ENCODE measurements at places on chromosomes 2 and 18. TPM values are rescaled to one million over a fixed set of nuclear protein-coding genes. Genes with fewer than 3 reads are reported as not detected.

DNA sequence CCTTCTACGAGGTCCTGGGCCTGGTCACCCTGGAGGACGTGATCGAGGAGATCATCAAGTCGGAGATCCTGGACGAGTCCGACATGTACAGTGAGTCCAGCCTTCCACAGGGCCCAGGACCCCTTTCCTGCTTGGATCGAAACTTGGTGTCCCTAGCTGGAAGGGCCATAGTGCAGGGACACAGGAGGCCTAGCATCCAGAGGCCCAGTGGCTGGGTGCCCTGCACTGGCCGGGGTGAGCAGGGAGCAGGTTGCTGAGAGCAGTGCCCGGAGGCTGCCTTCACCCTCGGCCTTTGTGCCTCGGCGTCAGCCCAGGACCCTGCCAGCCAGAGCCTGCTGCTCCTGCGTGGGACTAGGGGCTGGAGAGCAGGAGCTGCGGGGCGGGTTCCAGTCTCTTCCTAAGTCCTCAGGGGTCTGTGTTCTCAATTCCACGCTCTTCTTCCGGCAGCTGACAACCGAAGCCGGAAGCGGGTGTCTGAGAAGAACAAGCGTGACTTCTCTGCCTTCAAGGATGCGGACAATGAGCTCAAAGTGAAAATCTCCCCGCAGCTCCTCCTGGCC is 18.9 kb upstream of the CNNM3 start:
- DNase-seq: no peak

- no peak for DNase-seq
Measured at GRCh38 chr18:11066038-11066437, 83.3 kb downstream of the PIEZO2 start.

DNA sequence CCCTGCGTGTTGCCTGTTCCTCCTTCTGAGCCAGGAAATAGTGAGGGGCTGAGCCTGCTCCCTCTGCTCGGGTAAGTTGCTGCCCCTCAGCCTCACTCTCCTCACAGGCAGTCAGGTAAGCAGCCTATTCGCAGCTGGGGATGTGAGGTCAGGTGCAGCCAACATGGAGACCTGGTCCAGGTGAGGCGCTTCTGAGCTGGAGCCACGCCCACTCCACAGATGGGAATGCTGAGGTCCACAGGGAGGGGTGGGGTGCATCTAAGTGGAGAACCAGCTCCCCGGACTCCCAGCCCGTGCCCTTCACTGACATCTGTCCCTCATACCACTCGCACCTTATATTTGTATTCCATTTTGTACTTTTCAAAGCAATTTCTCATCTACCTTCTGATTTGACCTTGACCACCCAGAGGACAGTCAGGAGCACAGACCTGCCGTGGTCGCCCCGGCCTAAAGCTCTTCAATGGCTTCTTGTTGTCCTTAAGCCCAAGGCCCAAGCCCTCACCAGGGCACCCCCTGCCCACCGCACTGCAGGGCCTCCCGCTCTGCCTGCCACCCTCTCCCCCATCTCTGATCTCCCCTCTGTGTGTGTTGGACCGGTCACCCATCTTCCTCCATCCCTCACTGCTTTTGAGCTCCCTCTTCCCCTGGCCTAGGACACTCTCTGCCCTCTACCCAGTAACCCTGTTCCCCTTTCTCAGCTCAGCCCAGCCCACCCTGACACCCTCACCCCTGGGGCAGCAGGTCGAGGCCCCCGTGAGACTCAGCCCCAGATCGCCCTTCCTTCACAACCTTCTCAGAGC is 49.2 kb upstream of the TAF1B start:
- no peak for DNase-seq

The CXCR1 gene
- not detected for total RNA-seq

DNA sequence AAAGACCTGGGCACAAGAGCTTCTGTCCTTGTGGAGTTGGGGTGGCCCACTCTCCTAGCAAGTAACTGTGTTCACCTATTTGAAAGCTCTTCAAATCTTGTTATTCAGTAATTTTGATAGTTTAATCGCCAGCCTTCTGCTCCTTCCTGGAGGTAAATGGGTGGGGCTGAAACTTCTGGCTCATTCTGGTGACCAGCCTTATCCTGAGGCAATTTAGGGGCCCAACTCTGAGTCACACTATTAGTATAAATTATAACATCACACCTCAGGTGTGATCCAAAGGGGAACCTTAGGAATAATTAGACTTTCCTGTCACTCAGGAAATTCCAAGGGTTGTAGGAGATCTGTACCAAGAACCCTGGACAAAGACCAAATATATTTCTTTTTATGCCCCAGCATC is 255.8 kb upstream of the RGPD4 start:
- no peak for DNase-seq

- no peak for DNase-seq
Measured at GRCh38 chr18:35770376-35771014, 189.0 kb downstream of the GALNT1 start.

- DNase-seq: no peak
Measured at GRCh38 chr2:121101093-121101715, 183.8 kb downstream of the TFCP2L1 start.

The TNFRSF11A gene
- total RNA-seq: 1.4 TPM

DNA sequence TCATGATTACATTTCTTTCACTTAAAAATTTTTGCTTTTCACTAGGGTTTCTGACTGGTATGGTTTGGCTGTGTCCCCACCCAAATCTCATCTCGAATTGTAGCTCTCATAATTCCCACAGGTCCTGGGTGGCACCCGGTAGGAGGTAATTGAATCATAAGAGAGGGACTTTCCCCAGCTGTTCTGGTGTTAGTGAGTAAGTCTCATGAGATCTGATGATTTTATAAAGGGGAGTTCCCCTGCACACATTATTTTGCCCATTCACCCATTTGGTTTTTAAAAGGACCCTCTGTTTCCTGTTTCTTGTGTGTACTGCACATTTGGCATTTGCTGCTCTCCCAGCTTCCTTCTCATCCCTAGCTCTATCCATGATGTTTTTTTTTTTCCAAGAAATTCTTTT is 27.8 kb upstream of the NETO1 start:
- DNase-seq: no peak

- DNase-seq: no peak
Measured at GRCh38 chr2:99602476-99602875, 112.7 kb upstream of the REV1 start.

GRCh38 chr2:109229094-109229675 is 100.2 kb downstream of the SH3RF3 start:
- DNase-seq: no peak

GRCh38 chr2:97761192-97761591 is 47.8 kb downstream of the ZAP70 start:
- DNase-seq: no peak

All from glomerular endothelial cell (primary cell).